H1 (cell line): ENCODE measurements at places on chromosomes 7 and 10. TPM values are rescaled to one million over a fixed set of nuclear protein-coding genes. Genes with fewer than 3 reads are reported as not detected.

GRCh38 chr7:78788464-78788863 is 665.0 kb downstream of the MAGI2 start:
- DNase-seq, result no peak

GRCh38 chr7:73517241-73517995 is 4.7 kb downstream of the BAZ1B start:
- DNase-seq, result no peak

TYSND1 gene
- 14.1 and 15.0 TPM in 2 replicates for total RNA-seq

CYP3A4 gene
- total RNA-seq, result not detected in 2 replicates

DNA sequence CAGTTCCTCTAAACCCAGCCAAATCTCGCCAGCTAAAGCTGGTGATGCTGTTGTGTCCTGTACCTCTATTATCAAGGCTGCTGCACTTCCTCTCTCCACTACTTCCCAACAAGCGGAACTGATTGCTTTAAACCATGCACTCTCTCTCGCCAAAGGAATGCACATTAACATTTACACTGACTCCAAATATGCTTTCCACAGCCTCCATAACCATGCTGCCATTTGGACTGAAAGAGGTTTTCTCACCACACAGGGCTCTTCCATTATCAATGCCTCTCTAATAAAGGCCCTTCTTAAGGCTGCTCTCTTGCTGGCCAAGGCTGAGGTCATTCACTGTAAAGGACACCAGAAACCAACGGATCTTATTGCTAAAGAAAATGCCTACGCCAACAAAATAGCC is 11.4 kb upstream of the LRRC61 start:
- no peak for DNase-seq

GRCh38 chr10:43255634-43256431 is 11.0 kb downstream of the RASGEF1A start:
- DNase-seq, result peak; percentile 75

ANKRD2 gene
- not detected in 2 replicates for total RNA-seq

IMMP2L gene
- 10.1 TPM in 2 replicates for total RNA-seq

DPYSL4 gene
- total RNA-seq, result 15.2 and 16.4 TPM in 2 replicates
